ENCODE measurements at places on chromosomes 7 and 10.

DNA sequence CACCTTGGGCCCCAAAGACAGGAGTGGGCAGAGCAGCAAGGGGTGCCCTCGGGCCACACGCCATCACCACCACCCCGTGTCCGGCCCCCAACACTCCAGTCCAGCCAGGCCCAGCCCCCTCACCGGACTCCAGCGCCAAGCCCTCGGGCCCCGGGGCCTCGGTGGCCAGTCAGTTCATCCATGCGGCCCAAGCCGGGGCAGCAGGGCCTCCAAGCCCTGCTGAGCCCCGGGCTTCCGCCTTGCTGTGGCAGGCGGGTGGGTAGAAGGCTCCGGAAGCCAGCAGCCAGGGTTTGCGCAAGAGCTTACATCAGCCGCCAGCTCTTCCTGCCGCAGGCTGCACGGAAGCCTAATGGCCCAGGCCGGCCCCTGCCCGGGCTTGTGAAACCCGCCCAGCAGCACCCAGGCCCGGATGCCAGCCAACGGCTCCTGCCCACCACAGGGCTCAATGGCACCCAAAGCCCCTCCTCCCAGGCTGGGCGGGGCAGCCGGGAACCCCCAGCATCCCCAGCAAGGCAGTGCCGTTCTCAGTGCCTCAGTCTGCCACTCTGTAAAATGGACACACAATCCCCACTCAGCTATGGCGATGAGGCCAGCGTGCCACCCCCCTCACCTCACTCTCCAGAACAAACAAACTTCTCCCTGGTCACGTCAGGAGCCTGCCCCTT is 26.5 kb downstream of the TNRC18 start:
- DNase-seq = peak; percentile 79

DNA sequence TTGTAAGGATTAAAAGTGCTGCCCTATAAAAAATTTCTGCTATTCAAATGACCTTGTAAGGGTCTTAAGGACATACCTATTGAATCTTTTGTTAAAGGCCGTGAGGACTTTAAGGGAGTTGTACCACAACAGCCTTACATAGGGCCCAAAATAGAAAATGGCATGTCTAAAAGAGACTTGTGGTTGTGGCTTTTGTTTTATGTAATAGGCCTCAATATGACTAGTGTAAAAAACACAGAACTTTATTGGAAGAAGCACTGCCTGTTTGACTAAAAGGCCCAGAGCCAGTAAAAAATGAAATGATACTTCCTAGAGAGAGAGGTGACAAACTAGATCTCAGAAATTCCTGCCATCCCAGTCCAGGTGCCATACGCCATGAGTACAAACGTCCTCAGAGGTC is 286.6 kb downstream of the SEMA3D start:
- DNase-seq = no peak

GRCh38 chr10:44830022-44830421 is 81.1 kb upstream of the TMEM72 start:
- DNase-seq = no peak

- no peak for DNase-seq
Measured at GRCh38 chr10:13346283-13347042, 1.6 kb downstream of the SEPHS1 start.

DNA sequence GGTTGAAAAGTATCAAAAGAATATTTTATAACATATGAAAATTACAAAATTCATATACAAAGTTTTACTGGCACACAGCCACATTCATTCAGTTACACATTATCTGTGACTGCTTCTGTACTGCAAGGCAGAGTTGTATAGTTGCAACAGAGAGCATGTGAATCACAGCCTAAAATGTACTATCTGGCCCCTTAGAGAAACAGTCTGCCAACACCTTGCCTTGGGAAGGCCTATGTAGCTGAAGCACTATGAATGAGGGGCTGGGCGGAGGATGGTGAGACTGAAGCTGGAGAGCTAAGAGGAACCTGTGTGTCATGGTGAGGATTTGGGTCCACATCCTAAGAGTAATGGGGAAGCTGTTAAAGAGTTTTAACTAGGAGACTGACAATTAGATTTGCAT is 35.7 kb downstream of the PDZD8 start:
- DNase-seq = no peak

DNA sequence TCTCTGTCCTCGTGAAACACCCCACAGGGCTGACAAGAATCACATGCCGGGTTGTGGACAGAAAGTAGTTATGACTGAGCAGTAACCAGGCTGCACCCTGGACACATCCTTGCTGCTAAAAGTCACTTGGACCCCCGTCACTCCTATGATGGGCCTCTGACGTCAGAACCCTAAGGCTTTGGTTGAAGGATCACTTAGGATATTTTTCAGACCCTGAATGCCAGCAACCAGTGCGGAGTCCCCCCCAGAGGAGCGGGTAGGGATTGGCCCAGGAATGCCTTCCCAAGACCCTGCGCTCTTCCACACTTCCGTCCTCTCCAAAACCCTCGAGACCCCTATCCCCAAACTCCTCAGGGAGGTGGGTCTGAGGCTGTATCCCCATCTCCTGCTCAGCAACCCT is 52.1 kb downstream of the CFAP46 start:
- no peak for DNase-seq

DNA sequence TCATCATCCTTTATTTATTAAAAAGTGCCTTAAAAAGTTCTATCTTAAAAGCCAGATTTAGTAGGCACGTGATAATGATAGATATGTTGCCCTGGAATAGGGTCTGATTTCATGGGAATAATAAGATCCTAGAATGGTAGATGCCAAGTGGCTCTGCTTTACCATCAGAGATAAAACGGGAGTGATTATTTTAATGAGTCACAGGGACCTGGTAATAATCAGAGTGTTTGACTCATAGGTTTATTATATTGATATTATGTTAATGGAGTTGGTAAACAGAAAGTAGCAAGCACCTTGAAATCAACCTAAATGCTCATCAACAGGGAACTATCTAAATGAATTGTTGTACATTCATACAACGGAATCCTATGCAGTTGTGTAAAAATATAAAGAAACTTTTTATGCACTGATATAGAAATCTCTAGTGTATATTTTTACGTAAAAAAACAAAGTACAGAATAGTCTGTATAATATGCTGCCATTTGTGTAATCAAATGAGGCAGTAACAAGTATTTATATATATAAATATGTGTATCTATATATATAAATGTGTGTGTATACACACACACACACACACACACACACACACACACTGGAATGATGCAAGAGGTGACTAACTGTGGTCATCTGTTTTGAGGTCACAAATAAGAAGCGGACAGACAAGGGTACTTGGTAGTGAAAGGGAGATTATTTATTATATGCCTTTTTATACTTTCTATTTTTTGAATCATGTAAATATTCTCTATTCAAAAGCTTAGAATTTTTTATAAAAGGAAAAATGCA is 78.6 kb upstream of the DYNC1I1 start:
- no peak for DNase-seq

GRCh38 chr10:83585686-83586085 is 553.6 kb upstream of the GHITM start:
- no peak for DNase-seq

DNA sequence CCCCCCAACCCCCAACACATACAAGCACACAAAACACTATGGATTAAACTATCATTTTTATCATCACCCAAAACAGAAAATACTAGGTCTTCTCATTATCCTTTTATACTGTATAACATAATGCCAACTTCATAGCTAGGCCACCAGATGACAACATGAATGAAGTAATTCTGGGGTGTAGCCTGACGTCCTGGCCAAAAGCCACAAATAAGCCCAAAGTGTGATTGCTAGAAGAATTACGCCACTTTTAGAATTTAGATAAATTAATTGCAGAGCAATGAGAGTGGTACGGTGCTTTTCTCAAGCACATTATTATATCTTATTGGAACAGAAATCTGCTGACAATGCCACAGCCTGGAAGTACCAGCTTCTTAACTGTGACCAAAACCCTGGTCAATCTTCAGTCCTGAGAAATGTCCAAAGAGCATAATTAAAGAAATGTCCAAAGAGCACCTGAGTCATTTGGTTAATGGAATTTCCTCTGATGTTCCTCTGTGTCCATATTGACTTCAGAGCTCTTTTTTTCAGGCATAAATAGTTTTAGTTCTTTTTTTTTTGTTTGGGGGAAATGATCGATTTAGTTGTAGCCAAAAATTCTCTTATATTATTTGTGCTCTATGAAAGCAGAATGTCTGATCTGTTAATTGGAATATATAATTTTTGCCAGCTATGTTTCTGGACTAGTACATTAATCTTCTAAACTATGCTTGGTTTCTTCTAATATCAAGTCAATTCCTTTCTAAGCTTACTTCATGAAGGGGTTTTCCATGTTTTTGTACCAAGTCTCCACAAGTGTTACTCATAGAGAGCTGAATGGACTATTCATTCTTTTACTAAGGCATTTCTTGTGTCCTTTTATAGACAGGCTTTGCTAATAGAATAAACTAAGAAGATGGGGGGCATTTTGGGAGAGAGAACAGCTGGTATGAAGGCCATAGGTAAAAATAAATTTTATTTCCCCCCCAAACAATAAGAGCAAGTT is 233.4 kb upstream of the SLC26A5 start:
- DNase-seq = no peak

DNA sequence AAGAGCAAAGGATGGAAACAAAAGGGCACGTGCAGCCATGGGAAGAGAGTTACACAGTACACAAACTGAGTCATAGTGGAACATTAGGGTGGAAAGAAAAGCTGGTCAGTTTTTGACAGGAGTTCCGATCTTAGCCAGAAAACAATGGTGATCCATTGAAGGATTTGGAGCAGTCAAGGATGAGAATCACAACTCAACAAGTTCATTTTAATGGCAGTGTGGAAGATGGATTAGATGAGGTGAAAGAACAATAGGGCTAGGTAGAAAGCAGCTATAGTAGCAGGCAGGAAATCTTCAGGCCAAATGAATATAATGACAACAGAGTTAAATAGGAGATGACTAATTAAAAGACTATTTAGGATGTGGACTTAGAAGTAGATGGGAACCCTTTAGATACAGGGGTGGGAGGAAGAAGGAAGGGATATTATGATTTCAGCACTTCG is 136.3 kb downstream of the DOCK4 start:
- no peak for DNase-seq

- no peak for DNase-seq
Measured at GRCh38 chr10:15585303-15585715, 134.4 kb downstream of the ITGA8 start.

DNA sequence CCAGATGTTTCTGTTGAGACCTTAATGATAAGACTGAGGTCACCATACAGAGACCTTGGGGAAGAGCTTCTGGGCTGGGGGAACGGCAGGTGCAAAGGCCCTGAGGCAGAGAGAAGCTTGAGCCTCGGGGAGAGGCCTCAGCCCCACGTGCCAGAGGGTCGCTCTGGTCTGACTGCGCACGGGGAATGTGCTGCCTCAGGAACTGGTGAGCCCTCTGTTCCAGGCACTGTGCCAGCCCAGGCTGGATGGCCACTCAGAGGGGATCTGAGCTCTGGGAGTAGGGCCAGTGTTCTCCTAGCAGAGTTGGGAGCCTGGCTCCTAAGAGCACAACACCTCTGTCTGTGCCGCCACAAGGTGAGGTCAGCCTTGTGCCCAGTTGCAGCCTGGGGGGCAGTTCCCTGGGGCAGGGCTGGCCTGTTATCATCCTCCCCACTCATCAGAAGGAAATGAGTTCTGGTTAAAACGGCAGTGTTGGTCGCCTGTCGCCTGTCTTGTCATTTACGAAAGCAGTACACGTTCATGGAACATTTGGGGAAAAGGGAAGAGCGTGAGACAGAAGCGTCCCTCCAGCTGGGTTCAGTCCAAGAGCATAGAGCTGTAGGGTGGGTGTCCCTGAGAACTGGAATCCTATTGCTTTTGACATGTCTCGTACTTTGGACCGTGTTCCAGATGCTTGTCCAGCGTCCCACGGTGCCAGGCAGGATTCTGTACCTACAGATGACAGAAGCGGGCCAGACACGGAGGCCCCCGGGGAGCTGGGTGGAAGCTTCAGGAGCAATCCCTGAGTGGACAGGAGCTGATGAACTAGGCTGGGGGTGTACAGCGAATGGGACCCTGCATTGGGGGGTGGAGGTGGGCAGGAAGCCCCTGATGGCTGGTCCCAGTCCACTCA is 4.3 kb downstream of the TTYH3 start:
- DNase-seq = no peak

Measured in activated CD4-positive, alpha-beta T cell treated with anti-CD3 and anti-CD28 coated beads for 4 hours (primary cell).